ENCODE measurements at places on chromosomes 2 and 18.

GRCh38 chr18:48806551-48807261 lies 144.1 kb downstream of the SMAD7 start:
- no peak for DNase-seq

DNA sequence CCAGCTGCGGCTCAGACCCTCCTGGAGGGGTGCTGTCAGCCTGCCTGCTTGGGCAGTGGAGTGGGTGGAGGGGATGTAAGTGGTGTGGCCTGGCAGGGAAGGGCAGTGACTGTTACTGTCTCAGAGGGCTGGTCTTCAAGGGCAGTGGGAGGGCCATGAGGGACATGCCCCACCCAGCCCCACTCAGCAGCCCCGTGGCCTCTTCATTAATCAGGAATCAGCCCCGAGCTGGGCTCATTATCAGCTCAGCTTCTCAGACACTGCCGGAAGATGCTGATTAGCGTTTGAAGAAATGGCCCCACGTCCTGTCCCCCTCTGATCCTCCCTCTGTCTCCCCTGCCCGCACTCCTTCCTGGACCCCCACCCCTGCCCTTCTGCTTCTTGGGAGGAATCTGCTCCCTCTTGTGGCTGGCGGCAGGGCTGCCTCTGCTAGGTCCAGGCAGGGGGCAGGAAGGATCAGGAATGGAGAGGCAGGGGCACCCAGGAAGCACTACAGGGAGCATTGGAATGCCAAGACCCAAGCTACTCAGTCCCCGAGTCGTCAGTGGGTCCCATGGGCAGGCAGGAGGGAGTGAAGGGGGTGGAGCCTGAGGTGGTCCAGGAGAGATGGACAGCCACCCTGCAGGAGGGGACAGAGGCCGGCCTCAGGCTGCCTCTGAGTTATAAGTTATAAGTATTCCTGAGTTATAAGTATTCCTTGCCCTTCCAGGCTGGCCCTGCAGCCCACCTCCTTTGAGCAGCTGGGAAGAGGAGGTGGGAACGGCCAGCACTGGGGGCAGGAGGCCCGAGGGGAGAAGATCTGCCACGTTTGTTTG lies 7.0 kb downstream of the ASIC4 start:
- no peak for DNase-seq

DNA sequence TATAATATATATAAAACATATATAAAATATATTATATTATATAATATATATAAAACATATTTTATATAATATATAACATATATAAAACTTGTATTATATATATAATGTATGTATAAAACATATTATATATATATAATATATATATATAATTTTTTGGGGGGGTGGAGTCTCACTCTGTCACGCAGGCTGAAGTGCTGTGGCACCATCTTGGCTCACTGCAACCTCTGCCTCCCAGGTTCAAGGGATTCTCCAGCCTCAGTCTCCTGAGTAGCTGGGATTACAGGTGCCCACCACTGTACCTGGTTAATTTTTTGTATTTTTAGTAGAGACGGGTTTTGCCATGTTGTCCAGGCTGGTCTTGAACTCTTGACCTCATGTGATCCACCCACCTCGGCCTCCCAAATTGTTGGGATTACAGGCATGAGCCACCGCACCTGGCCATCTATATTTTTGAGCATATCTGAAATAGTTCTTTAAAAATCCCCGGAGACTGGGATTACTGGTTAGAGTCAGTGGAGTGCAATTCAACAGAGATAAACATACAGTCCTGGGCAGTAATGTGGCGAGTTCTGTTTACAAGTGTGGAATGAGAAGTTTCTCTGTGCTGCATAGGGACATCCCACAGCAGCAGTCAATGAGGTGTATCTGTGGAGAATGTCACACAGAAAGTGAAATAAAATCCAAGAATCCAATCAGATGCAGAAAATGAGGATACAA lies 208.4 kb downstream of the MYCN start:
- no peak for DNase-seq

DNA sequence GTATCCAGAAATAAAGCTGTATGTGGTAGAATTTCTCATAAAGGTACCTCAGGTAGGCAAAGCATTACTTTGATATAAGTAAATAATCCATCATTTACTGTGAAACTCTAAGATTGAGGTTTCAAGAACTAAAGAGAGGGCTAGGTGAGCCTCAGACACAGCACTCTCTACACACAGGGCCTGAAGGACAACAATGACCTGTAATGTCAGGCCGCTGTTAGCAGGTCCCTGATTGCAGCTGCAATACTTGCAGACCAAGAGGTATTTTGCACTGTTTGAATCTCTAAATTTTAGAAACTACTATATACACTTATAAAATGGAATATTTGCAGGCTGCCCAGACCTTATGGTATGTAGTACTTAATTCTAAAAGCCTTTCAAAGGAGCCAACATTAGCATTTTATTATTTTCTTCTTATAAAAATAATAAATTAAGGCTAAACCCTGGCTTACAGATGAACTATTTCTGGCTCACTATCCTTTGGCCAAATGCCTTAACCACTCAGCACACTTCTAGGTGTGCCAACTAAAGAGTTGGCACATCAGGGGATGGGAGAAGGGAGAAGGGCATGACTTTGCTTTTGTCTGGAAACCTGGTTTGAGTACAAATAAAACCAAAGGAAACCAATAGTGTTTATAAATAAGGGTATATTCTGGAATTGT lies 66.7 kb upstream of the SLC39A10 start:
- DNase-seq, result no peak

- no peak for DNase-seq
These were observed 13.6 kb downstream of the ADI1 start for GRCh38 chr2:3505771-3506170.

DNA sequence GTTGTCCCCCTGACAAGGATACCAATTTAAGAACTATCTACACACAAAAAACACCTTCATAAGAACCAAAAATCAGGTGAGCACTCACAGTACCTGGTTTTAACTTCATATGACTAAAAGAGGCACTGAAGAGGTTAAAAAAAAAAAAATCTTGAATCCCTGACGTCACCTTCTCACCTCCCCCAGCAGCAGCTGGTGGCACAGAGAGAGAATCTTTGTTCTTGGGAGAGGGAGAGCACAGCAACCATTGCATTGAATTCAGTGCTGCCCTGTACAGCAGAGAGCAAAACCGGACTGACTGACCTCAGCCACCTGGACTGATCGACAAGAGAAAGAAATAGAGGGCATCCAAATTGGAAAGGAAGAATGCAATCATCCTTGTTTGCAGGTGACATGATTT lies 566.0 kb downstream of the TMX3 start:
- DNase-seq, result no peak

- no peak for DNase-seq
These were observed 891.6 kb upstream of the ZEB2 start for GRCh38 chr2:145411493-145411892.

DNA sequence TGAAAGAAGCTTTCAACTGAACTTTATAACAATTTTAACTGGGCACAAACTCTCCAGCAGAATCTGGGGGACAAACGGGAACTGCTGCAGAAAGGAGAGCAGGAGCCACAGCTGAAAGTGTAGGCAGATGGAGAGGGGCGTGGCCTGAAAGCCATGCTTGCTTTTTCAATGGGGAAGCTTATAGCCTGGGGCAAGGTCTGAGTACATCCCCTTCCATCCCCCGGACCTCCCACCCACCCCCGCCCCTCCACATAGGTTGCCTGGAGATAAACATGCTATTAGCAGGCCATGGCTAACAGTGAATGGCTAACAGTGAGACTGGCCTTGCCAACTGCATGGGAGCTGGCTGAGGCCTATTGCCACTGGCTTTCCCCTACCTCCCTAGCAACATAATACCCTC lies 317.9 kb upstream of the TANK start:
- no peak for DNase-seq

GRCh38 chr2:62224976-62225375 lies 29.1 kb downstream of the B3GNT2 start:
- no peak for DNase-seq

DNA sequence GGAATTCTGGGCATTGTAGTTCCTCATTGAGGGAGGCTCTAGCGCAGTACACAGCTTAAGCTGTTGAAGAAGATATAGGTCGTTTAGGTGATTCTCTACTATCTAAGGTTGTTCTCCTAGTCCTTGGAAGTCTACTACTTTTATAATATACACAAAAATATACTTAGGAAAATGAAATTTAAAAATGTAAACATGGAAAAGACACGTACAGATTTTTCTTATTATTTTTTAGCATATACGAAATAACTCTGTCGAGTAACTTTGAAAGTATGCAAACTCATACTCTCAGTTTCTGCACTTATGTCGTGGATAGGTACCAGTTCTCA lies 272 bp upstream of the FASTKD1 start:
- no peak for DNase-seq

DNA sequence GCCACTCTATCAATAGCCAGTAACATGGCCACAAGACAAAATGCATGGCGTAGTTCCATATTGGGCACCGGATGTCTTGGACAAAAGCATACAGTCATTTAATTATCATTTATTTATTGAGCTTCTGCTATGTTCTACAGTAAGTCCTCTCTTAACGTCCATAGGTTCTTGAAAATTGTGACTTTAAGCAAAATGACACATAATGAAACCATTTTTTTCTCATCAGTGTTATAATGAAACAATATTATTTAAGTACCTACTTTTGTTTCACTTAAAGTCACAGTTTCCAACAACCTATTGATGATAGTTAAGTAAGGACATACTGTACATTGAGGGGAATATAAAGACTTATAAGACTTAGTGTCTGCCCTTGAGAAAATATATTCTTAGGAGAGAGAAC lies 84.9 kb downstream of the XRCC5 start:
- DNase-seq, result no peak
